ENCODE measurements at places on chromosomes 11 and 22.
A peak's percentile ranks its signal among the peaks of the same experiment; 100 is the strongest.

GRCh38 chr11:15370495-15371147 lies 255.9 kb downstream of the INSC start:
- no peak for DNase-seq

GRCh38 chr22:50599816-50600455 lies 657 bp upstream of the MAPK8IP2 start:
- peak; percentile 51 for DNase-seq

- no peak for DNase-seq
Observed at GRCh38 chr22:40648386-40648785, 11.9 kb upstream of the MRTFA start.

- DNase-seq, result no peak
Observed at GRCh38 chr11:23021287-23021863, 161.1 kb upstream of the CCDC179 start.

DNA sequence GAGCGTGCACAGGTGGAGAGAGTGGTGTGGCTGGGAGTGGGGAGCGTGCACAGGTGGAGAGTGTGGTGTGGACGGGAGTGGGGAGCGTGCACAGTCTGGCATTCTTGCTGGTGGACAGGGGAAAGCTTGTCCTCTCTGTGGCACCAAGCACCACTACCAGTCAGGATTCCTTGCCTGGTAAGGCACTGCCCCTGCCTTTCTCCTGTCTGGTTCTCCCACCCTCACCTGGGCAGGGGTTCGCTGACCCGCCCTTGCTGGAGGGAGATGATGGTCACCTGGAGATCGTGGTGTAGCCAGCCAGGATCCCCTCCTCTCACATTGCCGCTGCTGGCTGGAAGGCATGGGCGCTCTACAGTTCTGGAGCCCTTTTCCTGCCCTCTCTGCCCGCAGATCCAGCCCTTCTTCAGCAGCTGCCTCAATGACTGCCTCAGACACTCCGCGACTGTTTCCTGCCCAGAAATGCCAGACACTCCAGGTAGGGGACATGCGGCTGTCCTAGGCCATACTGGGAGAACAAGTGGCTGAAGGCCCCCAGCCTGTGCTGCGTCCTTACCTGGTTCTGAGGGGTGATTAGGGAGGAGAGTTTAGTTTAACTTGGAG lies 16.7 kb downstream of the TMEM121B start:
- DNase-seq, result no peak
